ENCODE measurements at places on chromosomes 3 and 15.
A peak's percentile ranks its signal among the peaks of the same experiment; 100 is the strongest.

GRCh38 chr15:94864600-94864999, 633.2 kb downstream of the MCTP2 start:
- DNase-seq: no peak

- no peak for DNase-seq
Observed at GRCh38 chr15:43196760-43197548, 11.8 kb downstream of the CCNDBP1 start.

DNA sequence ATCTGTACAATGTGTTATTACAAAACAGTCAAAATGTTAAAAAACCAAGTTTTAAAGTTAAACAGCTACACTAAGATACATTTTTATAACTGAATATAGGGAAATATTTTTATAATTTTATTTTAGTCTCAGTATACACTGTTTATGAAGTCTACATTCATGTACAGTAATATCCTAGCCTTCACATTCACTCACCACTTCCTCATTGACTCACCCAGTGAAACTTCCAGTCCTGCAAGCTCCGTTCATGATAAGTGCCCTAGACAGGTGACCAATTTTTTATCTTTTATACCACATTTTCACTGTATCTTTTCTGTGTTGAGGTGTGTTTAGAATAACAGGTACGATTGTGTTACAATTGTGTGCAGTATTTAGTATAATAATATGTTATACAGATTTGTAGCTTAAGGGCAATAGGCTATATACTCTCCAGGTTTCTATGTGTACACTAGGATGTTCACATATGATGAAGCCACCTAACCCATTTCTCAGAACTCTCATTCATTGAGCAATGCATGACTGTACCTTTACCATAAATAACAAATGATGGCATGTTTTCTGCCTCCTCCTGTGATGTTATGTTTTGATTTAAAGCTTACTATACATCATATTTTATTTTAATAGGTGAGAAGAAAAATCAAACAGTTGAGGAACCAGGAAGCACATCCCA, 388.4 kb upstream of the NDN start:
- no peak for DNase-seq

GRCh38 chr3:167502401-167502800, 28.6 kb upstream of the SERPINI2 start:
- DNase-seq: no peak

- DNase-seq: no peak
Observed at GRCh38 chr3:414063-414462, 217.5 kb downstream of the CHL1 start.

DNA sequence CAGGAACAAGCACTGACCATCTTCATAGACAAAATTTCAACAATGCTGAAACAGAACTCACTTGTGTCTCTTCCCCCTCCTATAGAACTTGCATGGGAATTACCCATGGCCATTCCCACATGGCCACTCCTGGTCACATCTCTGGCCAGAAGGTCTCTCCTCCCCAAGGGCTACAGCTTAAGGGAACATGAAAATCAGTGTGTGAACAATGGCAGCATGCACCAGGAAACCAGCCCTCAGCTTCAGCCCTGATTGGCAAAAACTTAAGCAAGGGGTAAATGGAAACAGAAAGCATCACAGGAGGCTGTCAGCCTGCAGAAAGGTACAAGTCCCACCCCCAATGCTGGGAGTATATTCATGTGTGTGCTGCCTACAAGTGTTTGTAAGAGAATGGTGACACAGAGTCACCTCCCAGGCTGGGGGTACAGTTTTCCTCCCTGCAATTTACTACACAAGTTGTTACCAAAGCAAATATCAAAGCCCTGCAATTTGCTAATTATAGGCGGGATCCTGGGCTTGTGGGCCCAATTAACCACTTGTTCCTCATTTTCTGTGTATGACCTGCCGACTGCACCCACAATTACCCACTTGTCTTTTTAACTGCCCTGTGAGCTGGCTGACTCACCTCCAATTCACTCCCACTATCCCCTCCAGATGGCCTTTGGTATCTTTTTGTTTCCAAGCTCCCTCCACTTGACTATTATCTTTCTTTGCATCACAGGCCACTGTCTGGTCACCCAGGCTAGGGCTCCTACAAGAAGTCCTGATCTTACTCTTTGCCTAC, 84.4 kb upstream of the HES1 start:
- DNase-seq: no peak

DNA sequence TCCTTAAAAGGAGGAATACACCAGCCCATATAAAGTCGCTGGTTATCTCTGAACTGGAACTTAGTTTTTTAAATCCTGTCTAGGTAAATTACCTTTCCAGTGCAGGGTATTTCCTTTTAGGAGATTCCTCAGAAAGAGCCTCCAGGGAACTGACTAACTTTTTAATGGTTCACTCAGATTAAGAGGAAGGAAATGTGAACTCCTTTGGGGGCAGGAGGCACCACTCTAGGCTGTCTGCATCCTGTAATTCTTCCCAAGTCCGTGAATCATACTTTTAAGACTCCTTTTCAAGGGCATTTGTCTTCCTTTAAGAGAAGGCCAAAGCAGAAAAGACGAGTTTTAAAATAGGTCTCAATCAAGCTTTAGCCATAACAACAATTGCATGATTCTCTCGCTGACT, 871.2 kb upstream of the NR2F2 start:
- no peak for DNase-seq

GRCh38 chr15:60328852-60329443, 68.8 kb downstream of the ANXA2 start:
- peak; percentile 27 for DNase-seq

DNA sequence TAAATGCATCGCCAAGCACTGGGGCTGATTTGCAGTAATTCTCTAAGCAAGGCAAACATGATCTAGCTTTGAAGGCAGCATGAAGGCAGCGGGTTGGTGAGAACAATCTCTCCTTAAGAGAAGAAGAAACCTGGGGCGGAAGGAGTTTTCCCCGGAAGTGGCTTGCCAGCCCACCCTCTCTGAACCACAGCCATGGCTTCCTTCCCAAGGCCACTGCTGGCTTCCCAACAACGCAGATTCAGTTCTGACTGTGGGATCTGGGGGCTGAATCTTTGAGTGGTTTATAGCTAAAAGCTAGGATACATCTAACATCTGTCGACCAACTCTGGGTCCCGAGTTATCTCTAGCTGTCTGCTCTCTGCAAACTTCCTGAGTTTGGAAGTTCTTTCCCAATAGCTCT, 4.3 kb upstream of the CPN2 start:
- no peak for DNase-seq

GRCh38 chr15:68365770-68366169, 66.2 kb downstream of the ITGA11 start:
- DNase-seq: no peak

GRCh38 chr3:197424674-197425484, 126.5 kb upstream of the DLG1 start:
- no peak for DNase-seq

DNA sequence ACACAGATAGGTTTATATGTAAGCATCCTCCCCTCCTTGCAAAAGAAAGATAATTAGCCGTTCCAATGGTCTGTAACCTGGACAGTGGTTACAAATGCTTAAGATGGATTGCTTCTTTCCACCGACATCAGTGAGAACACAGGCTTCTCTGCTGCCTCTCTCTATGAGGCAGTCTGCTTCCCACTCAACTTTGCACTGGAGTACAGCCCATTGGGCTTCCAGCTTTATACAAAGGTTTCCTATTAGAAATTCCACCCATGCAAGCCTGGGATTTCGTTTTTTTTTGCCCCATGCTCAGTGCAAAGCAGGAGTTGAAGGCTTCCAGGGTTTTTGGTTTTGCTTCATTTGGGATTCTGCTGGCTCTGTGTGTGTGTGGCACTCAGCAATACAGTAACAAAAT, 47.3 kb upstream of the C3orf22 start:
- DNase-seq: no peak

DNA sequence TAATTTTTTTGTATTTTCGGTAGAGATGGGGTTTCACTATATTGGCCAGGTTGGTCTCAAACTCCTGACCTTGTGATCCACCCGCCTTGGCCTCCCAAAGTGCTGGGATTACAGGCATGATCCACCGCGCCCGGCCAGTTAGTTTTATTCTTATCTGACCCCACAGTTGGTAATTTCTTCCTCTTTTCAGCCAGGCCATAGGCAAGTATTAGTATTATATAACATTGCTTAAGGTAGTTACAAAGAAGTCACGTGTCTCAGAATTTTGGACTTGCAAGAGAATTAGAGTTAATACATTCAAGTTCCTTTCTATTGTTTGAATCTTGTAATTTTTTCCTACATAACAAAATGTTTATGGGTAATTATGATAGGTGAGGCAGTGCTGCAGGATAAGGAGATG, 334.8 kb downstream of the LPP start:
- DNase-seq: no peak

- no peak for DNase-seq
Observed at GRCh38 chr3:116340680-116341216, 104.5 kb downstream of the LSAMP start.

- no peak for DNase-seq
Observed at GRCh38 chr3:106725566-106725965, 651.7 kb upstream of the CCDC54 start.

DNA sequence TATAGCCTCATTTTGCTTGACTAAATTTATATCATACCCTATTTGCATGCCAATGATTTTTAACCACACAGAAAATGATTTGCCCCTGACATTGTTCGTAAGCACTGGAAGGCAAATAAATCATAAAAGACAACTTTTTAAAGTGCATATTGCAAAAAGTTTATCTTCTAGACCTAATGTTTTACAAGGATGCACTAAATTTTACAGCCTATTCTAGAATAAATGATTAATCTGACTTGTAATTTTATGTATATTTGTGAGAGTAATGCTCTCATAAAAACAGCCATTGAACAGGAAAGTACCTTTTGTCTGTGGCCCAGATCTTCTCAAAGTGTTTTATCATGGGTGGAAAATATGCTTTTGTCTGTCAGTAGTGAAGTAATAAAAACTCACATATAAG, 546.6 kb downstream of the EPHA3 start:
- DNase-seq: no peak

GRCh38 chr3:16309558-16309957, 44.5 kb downstream of the OXNAD1 start:
- no peak for DNase-seq

GRCh38 chr15:46251903-46252302, 617.1 kb downstream of the SQOR start:
- DNase-seq: no peak

- no peak for DNase-seq
Observed at GRCh38 chr3:188604651-188605050, 450.7 kb downstream of the LPP start.

DNA sequence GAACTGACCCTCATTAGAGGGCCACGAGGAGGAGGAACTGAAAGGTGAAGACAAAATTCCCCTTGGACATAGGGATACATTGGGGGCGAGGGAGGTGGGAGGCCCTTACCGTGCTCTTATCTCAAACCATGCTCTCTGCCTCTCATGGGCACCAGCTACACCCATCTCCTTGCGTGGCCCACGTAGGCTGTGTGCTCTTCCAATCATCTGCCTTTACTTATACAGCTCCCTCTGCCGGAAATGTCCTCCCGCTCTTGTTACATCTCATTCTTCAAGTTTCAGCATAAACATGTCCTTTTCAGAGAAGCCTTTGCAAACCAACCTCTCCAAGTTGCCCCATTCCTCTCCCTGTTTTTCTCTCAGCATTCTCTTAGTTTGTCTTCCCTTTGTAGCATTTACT, 307.8 kb upstream of the PROK2 start:
- DNase-seq: no peak

DNA sequence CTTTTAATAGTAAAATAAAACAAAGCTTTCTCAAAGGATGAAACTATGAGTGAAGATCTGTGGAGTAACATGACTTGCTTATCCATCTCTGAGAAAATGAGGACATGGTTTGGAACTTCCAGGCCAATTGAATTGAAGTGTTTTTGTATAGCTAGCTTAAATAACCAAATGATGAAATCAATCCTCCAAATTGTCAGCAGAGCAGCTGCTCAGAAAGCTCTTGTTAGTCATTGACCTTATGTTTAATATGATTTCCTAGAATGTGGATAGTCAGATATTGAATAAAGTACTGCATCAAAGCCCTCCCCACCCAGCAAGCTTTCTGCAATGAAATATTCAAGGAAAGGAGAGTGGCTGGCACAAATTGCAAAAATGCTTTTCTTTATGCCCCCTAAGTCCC, 437.2 kb downstream of the MFSD1 start:
- no peak for DNase-seq

GRCh38 chr3:131630097-131630496, 127.3 kb upstream of the MRPL3 start:
- DNase-seq: no peak

- no peak for DNase-seq
Observed at GRCh38 chr3:143697975-143698374, 150.3 kb downstream of the SLC9A9 start.

DNA sequence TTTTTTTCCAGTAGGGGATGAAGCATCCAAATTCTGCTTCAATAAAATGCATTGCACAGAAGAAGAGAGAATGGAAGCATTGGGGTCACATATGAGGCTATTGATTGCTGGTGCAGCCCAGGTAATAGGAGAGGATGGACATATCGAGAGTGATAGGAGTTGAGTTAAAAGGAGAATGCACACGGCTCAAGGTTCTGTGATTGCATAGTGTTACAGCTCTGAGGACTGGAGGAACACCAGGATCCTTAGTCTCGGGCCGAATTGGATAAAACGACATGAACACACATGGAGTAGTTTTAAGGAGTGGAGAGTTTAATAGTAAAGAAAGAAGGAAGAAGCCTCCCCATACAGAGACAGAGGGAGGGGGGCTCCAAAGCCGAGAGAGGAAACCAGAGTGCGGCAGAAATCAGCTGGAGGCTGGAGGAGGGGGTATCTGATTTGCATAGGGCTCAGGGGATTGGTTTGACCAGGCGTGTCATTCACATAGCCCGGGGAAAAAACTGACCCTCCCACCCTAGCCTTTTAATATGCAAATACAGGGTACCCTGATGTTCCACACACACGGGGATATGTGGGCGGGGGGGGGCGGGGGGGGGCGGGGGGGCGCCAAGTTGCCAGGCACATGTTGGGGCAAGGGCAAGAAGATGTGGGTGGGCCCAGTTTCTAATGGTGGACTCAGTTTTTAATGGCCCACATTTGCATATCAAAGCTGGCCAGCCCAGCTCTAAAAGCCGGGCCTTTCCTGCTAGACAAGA, 156.9 kb downstream of the AGBL1 start:
- DNase-seq: no peak
